NCI-H1436 treated with DMSO at 0.1 percent for 48 hours (cell line): ENCODE measurements at places on chromosomes 16 and 17.

DNA sequence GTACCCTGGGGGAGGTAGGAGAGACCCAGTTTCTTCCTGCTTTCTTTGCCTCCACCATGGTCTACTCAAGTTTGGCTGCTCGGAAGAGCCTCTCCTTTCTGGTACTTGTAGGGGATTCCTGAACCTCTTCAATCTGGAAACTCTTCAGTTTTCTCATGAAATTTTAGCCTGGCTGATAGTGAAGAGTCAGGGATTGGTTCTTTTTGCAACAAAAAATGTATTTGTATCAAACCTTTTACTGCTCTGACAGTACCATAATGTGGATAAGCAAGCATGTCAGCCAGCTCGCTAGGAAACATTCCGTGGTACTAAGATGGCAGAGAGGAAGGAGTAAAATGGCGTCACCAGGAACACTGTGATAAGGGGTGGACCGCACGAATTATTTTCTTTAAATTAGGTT, 55.4 kb downstream of the NUP93 start:
- DNase-seq, result no peak

GRCh38 chr16:56923481-56924091, 8.4 kb upstream of the HERPUD1 start:
- DNase-seq, result no peak

- no peak for DNase-seq
These were observed 59.2 kb downstream of the SRL start for GRCh38 chr16:4182581-4183236.

DNA sequence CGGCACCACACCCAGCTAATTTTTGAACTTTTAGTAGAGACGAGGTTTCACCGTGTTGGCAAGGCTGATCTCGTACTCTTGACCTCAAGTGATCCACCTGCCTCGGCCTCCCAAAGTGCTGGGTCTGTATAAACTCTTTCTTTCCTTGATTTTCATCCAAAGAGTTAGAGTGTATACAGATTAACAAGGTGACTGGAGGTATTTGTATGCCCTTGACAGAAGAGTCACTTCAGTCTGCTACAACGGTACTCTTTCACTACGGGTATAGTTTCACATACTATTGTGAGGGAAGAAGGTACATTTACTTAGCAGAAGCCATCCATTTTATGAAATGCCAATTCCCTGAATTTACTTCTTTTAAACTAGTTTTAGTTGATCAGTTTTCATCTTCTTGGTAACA, 32.5 kb downstream of the PPM1E start:
- DNase-seq, result no peak

GRCh38 chr16:86968866-86969265, 348.3 kb downstream of the C16orf95 start:
- no peak for DNase-seq

DNA sequence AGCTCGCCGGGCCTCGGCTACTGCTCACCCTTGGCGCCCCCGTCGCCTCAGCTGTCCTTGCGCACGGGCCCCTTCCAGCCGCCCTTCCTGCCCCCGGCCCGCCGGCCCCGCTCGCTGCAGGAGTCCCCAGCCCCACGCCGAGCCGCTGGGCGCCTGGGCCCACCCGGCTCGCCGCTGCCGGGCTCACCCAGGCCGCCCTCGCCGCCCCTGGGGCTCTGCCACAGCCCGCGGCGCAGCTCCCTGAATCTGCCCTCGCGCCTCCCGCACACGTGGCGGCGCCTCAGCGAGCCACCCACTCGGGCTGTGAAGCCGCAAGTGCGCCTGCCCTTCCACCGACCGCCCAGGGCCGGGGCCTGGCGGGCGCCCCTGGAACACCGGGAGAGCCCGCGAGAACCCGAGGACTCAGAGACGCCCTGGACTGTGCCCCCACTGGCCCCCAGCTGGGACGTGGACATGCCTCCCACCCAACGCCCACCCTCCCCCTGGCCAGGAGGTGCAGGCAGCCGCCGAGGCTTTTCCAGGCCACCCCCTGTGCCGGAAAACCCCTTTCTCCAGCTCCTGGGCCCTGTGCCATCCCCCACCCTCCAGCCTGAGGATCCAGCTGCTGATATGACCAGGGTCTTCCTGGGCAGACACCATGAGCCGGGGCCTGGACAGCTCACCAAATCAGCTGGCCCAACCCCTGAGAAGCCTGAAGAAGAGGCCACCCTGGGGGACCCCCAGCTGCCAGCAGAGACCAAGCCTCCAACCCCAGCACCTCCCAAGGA, 12.8 kb downstream of the MYO15A start:
- no peak for DNase-seq

GRCh38 chr17:81710514-81711308, 1.4 kb upstream of the SLC25A10 start:
- no peak for DNase-seq
